ENCODE measurements at places on chromosomes 7 and 10. TPM values are rescaled to one million over a fixed set of nuclear protein-coding genes. Genes with fewer than 3 reads are reported as not detected.
A peak's percentile ranks its signal among the peaks of the same experiment; 100 is the strongest.

DNA sequence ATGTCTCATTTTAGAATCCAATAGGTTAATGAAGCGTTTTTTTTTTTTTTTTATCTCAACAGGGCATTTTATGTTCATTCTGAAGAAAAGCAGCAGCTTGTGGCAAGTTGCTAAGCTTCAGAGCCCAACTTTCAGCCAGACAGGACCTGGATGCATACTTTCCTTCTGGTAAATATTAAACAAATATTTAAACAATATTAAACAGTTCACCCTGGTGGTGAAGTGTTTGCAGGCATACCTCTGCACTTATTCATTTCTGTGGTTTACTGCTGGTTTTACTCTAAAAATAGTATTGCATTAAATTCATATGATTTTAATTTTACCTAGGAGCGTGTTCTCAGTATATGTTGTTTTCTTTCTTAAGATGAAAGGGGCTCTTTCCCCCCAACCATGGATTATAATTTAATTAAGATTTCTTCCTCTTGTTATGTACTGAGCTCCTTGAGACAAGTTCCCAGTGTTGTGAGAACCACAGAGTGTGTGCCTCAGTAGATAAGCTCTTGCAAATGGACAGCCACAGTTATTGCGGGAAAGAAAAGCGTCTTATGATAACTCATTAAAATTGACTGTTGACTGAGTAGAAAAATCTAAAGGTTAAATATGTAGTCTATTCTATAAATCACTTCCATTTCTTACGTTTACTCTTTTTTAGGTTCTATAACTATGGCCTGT, 155.8 kb downstream of the MALRD1 start:
- no peaks in the 10 kb centered on the region for H3K27me3 ChIP-seq
- H3K4me3 ChIP-seq: peak overlapping the region; percentile 18
- H3K4me1 ChIP-seq: no peaks in the 10 kb centered on the region

DNA sequence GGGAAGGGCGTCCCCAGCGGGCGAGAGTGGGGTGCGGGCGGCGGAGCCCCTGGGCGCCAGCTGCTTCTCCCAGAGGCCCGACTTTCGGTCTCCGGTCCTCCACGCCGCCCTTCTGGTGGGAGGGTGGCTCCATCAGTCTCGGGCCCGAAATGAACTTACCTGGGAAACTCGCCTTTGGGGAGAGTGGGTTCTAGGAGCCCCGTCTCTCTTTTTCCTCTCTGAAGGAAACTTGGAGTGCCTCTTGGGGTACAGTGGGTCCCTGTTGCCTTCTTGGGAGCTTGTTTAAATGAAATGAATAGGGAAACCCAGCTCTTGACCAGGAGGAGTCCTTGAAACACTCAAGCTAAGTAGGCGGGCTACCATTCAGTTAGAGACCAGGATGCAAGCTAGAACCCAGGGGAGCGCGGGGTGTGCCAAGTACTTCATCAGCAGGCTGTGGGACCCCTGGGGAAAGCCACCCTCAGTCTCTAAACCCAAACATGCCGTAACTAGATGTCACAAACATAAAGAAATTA, 1.3 kb downstream of the SLC26A4 start:
- no peak overlapping the region for H3K27ac ChIP-seq
- no peaks in the 10 kb centered on the region for H3K36me3 ChIP-seq
- H3K27me3 ChIP-seq: peaks cover 3% of the 10 kb centered on the region
- peaks cover 20% of the 10 kb centered on the region for H3K4me1 ChIP-seq
- no peak for DNase-seq

DNA sequence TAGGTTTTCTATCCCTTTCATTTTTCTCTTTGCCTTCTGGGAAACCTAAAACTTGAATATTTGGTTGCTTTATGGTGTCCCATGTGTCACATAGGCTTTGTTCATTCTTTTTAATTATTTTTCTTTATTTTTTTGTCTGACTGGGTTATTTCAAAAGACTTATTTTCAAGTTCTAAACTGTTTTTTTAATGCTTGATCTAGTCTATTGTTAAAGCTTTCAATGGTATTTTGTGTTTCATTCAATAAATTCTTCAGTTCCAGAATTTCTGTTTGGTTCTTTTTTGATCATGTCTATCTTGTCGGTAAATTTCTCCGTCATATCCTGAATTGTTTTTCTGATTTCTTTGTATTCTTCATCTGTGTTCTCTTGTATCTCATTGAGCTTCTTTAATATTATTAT, 86.8 kb downstream of the NPS start:
- no peaks in the 10 kb centered on the region for H3K27me3 ChIP-seq
- no peaks in the 10 kb centered on the region for H3K36me3 ChIP-seq
- no peak overlapping the region for H3K27ac ChIP-seq
- DNase-seq: no peak
- H3K4me3 ChIP-seq: no peak overlapping the region

- H3K4me1 ChIP-seq: no peaks in the 10 kb centered on the region
- DNase-seq: no peak
- H3K27ac ChIP-seq: no peak overlapping the region
Measured at GRCh38 chr7:131161103-131161502, 166.6 kb upstream of the MKLN1 start.

- H3K27ac ChIP-seq: no peak overlapping the region
- no peaks in the 10 kb centered on the region for H3K36me3 ChIP-seq
- no peaks in the 10 kb centered on the region for H3K27me3 ChIP-seq
- H3K4me3 ChIP-seq: no peak overlapping the region
- no peak for DNase-seq
Measured at GRCh38 chr7:12578930-12579640, 8.6 kb downstream of the SCIN start.

DNA sequence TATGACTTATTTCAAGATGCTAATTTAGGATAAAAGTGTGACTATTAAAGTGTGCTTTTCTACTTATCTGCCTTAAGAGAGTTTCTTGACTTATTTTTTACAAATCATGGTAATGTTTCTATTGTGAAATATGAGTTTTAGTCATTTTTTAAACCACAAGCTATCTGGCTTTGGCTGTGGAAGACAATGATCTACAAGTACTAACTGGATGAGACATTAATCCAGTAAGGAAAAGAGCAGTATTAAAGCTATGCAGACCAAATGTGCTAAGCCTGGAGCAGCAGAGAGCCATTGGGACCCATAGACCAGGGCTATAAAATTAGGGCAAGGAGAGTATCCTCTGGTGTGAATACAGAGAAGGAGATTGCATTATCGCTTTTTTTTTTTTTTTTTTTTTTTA, 92.4 kb downstream of the SEMA3A start:
- H3K36me3 ChIP-seq: no peaks in the 10 kb centered on the region
- H3K27me3 ChIP-seq: no peaks in the 10 kb centered on the region
- H3K4me3 ChIP-seq: no peak overlapping the region
- no peak overlapping the region for H3K27ac ChIP-seq

GRCh38 chr10:110138197-110138812, 69.1 kb upstream of the MXI1 start:
- H3K27me3 ChIP-seq: no peaks in the 10 kb centered on the region
- peaks cover 18% of the 10 kb centered on the region for H3K4me1 ChIP-seq
- no peaks in the 10 kb centered on the region for H3K36me3 ChIP-seq
- no peak for DNase-seq
- H3K4me3 ChIP-seq: no peak overlapping the region

- no peak overlapping the region for H3K27ac ChIP-seq
- H3K36me3 ChIP-seq: no peaks in the 10 kb centered on the region
- H3K27me3 ChIP-seq: no peaks in the 10 kb centered on the region
Measured at GRCh38 chr7:135718794-135719437, 9.1 kb downstream of the SLC13A4 start.

DNA sequence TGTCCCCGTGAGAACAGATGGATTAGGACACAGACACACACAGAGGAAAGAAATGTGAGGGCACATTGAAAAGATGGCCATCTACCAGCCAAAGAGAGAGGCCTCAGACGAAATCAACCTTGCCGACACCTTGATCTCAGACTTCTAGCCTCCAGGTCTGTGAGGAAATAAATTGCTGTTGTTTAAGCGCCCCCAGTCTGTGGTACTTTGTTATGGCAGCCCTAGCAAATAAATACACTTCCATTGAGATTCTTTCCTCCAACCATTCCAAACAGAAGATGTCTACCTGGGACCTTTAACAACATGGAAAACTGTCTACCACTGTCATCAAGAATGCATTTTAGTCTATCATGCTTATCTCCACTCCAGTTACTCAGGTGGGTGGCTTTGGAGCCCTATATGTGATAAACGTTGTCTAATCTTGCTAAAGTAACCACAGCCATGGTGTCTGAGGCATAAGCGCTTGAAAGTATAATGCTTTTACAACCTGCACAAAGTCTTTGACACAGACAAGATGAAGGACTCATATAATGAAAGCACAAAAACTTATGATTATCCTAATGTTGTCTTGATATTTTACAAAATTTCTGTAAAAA, 244.3 kb downstream of the MTERF1 start:
- no peak for DNase-seq
- H3K36me3 ChIP-seq: no peaks in the 10 kb centered on the region
- no peak overlapping the region for H3K27ac ChIP-seq
- H3K4me3 ChIP-seq: no peak overlapping the region
- no peaks in the 10 kb centered on the region for H3K27me3 ChIP-seq

GRCh38 chr7:1323178-1324027, 90.7 kb downstream of the UNCX start:
- H3K36me3 ChIP-seq: no peaks in the 10 kb centered on the region
- no peaks in the 10 kb centered on the region for H3K27me3 ChIP-seq
- no peak overlapping the region for H3K27ac ChIP-seq
- H3K4me1 ChIP-seq: no peaks in the 10 kb centered on the region
- DNase-seq: peak; percentile 78

GRCh38 chr7:98556288-98556687, 60.8 kb upstream of the NPTX2 start:
- no peaks in the 10 kb centered on the region for H3K36me3 ChIP-seq
- DNase-seq: no peak
- no peaks in the 10 kb centered on the region for H3K27me3 ChIP-seq
- H3K4me1 ChIP-seq: no peaks in the 10 kb centered on the region
- no peak overlapping the region for H3K27ac ChIP-seq

MPP7 gene
- total RNA-seq: 11.8 TPM

TRPV5 gene
- not detected for total RNA-seq

FGL2 gene
- 10.5 TPM for total RNA-seq

GHRHR gene
- 3.1 TPM for total RNA-seq

ELOVL3 gene
- total RNA-seq: 2.7 TPM

C10orf62 gene
- total RNA-seq: not detected

Measured in upper lobe of left lung (tissue), 6 donors.